Neural progenitor cell (in vitro differentiated cells): ENCODE measurements at places on chromosomes 16 and 17. TPM values are rescaled to one million over a fixed set of nuclear protein-coding genes. Genes with fewer than 3 reads are reported as not detected.

Gene SLC52A1
- 0.31 TPM in 1 of 2 replicates, not detected in the other for total RNA-seq

Gene SCNN1G
- total RNA-seq: not detected in 2 replicates

Gene C1QTNF8
- total RNA-seq: not detected in 2 replicates

DNA sequence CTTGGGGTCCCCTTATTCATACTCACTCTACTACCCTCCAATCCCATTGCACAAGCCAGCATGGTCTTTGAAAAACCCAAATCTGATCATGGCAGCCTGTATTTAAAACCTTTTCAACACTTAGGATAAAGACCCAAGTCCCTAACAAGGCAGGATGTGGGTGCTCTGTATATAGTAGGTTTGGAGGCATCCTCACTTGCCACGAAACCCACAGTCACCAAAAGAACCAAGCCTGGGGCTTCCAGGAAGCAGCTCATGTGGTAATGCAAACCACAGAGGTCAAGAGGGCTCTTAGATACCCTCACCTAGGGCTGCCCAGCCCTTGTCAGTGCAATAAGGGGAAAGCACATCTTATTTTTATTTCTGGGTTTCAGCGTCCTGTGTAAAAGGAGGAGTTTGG is 218.6 kb upstream of the ASIC2 start:
- DNase-seq: no peak

DNA sequence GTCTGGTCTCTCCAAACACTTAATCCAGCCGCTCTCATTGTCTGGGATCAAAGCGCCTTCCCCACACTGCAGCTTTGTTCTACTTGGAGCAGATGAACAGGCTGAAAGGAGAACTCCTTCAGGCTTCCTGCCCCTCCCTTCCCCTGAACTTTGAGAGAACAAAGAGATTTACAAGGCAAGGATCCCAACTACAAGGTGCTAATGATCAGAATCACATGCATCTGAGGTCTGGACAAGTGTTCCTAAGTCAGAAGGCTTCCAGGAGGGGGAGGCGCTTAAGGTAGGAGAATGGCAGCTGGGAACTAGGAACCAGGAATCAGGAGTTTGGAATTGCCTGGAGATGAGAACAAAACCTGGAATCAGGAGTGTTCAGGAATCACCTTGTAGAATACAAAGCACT is 606.3 kb upstream of the CDH11 start:
- DNase-seq: peak; percentile 90
